ENCODE measurements at places on chromosomes 2 and 18. TPM values are rescaled to one million over a fixed set of nuclear protein-coding genes. Genes with fewer than 3 reads are reported as not detected.

DNA sequence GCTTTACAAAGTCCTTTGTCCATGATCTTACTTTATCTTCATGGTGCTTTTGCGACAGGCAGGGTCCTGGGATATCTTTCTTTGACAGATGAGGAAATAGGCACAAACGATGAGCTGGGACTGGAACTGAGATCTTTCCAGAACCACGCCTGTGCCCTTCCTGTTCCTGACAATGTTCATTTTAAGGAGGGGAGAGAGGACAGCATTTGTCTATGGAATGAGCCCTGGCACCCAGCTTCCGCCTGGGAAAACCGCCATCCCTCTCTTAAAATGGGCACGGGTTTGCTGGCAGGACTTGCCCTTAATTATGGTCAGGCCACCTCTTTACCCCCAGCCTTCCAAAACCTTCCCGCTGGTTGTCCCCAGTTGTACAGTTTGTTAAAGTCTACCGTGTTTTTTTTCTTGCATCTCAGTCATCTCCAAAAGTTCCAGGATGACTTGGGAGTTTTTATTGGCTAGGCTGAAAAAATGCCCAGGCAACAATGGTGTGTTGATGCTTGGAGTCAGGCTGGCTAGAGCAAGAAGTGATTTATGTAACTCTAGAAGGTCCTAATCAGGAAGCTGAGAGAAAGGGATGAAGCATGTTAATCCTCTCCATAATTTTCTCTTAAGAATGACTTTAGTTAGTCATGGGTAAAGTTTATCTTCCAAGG, 264.9 kb upstream of the EPAS1 start:
- no peak for DNase-seq

- DNase-seq = no peak
Measured at GRCh38 chr2:196182439-196183171, 11.2 kb upstream of the STK17B start.

DNA sequence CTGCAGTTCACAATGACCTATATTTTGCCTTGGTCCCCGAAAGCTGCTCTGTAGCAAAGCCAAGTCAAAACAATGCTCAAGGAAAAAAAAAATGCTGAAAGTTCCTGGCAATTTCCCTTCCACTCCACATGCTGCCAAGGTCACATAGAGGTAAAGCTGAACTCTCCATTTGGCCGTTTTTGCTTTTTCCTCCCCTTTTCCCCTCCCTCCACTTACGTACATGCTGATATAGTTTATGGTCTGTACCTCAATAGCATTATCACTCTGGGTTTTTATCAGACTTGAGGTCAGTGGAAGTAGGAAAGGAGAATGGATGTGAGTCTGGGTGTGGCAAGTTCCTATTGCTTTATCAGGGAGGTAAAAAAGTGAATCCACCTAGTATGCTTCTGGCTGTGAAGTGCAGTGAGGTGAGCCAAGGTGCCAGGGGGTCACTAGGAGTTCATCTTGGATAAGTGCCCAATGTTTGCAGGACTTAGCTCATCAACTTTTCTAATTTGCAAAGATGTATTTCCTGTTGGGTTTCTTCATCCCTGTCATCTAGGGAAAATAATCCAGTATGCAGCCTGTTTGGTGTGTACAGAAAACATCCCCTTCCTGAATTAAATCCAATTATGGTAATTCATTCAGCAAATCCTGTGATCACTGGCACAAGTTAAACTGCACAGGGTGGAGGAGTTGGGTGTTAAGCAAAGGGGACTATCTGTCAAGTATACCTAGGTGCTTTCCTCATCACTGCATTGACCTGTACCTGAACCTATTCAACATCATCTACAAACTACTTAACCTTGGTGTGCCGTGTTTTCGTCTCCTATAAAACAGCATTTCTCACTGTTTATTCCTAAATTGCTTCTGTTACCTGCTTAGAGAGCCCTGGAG, 124.3 kb upstream of the CYP26B1 start:
- no peak for DNase-seq

DNA sequence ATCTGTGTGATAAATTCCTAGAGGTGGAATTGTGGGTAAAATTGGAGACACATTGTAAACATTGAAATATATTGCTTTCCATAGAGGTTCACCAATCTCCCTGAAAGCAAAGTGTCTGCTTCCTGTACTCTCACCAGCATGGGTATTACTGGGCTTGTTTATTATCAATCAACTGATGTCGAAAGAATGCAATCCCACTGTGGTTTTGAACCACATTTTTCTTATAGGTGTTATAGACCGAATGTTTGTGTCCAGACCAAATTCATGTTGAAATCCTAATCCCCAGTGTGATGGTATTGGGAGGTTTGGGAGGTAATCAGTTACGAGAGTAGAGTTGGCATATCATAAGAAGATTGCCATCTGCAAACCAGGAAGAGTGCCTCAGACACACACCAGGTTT, 1212.4 kb downstream of the LRP1B start:
- DNase-seq = no peak

GRCh38 chr2:54570925-54571694, 115.0 kb downstream of the SPTBN1 start:
- peak; percentile 61 for DNase-seq

DNA sequence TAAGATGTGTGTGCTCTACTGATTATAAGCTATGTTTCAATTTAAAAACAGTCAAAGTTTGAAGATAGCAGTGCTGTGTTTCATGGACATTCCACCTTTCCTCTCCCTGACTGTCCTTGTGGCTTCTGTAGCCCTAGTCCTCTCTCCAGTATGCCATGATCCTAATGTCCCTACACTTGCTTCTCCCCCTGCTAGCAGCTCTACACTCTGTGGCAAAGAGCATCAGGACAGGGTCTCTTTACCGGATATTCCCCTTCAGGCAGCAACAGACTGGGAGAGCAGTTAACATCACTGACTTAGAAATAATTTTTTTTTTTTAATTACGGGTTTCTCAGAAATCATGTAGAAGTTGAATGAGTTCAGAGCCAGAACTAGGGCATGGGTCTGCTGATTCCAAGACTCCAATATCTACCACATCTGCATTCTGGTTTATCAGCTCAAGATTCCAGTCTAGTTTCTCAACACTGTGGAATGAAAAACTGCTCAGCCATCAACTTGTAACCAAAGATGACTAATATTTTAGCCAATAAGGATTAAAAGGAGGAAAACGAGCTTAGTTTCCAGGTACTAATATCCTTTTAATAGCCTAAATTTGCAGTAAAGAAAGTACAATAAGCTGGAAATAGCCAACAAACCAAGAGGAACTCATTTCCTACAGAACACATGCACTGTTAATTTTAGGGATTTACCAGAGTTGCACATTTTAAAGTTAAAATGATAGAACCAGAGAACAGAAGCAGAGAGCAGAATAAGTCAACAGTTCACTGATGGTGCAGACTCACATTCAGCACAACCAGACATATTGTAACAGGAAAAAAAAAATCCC, 45.2 kb downstream of the TMEM131 start:
- DNase-seq = no peak

DNA sequence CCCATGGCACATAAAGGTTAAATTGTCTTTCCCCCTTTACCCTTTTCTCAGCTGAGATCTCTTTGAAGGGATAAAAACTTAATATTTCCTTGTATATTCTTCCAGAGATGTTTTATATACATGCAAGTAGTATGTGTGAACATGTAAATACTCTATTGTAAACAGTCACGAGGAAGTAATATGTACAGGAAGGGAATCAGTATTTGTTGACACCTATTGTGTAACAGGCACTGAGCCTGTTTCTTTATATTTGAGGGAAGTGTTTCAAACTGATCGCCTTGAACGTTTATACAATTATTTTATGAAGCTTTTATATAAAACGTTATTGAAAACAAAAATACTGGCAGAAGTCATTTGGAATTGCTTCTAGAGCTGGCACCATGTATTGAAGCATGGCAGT, 13.2 kb downstream of the RALBP1 start:
- no peak for DNase-seq

- DNase-seq = no peak
Measured at GRCh38 chr2:63124218-63124617, 73.6 kb downstream of the OTX1 start.

DNA sequence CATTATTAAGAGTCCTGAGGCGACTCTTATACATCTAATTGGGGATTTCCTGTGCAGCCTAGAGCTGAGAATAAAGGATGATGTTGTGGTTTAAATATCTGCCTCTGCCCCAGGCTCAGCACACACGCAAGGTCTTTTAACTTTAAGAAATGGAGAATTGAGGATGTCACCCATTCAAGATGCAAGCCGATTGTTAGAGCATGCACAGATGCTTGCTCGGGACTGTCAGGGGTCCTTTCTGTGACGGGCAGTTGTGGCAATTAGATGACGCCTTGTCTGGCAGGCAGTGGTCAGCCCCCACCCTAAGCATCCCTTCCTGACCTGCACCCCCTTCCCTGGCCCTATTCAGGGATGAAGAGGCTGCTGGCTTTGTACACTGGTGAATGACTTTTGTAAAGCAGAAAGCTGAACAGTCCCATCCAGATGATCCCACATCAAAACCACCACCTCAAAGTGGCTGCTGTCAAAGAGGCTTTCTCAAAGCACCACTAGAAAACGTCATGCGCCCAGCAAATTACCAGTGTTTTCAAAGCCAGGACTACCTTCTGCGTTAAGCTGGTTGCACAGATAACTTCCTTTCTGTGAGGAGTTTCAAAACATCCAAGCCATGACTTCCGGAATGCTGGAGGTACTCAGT, 23.7 kb downstream of the FAM178B start:
- DNase-seq = peak; percentile 92

- no peak for DNase-seq
Measured at GRCh38 chr2:14533131-14533757, 99.3 kb upstream of the LRATD1 start.

GRCh38 chr2:108029496-108029895, 43.2 kb downstream of the SLC5A7 start:
- DNase-seq = no peak

DNA sequence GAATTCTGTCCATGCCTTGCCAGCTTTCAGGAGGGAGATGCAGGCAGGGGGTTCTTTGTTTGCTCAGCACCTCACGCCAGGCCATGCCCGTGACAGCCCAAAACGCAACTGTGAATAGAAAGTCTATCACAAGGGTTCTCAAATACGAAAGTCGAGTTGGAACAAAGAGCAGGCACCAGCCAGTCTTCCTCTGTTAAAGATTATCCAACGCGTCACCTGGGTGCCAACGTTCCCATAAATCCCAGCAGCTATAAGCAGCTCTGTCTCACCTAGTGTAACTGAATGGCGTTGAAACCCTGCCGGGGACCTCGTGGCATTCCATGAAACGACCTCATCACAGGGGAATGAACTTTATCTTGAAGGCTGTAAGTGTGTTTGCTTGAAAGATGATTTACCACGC, 84.8 kb upstream of the GATA6 start:
- no peak for DNase-seq

DNA sequence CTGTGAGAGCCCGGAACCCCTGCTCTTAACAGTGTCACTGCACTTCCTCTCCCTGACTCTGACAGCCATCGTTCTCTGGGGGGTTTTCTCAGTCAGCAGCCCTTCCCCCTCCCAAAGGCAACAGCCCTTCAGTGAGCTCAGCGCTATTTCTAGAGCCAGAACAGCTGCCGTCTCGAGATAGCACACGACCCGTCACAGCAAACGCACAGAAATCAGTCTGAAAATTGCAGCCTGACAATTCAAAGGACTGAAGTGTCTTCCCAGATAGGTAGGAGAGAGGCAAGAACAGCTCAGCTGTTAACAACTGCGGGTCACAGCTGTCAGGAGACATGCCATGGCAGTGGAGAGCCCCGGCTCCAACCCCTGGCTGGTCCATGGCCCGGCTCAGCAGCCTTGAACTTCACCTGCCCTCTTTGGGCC, 45.4 kb downstream of the ST8SIA5 start:
- DNase-seq = no peak

DNA sequence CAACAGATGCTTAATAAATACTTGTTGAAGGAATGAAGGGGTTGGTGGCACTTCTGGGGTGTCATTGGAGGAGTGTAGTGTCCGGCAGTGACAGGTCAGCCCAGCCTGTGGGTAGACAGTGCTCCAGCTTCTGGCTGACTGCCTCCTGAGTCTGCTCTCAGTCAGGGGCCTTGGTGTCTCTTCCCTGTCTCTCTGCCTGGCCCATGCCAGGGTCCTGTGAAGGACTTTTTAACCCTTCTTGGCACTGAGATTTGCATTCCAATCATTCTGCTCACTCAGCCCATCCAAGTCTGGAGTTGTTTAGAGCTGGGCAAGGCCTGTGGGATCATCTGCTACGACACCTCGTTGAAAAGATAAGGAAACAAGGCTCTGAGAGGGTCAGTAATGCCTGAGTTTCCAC, 1.4 kb upstream of the KCNK3 start:
- DNase-seq = no peak

DNA sequence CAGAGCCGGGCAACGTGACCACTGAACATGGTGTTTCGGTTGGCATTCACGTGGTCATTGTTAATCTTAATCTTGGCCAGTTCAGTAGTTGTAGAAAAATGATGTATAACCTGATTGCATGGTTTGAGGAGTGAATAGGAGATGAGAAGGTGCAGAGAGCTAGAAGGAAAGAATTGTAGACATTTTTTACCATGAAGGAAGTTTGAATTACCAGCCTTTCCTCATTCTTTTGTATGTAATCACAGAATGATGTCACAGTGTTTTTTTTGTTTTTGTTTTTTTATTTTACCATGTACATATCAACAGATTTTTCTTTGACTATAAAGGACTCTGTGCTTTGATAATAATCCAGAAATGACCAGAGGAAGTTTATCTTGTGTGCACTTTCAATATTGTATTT, 126.3 kb downstream of the LTBP1 start:
- no peak for DNase-seq

DNA sequence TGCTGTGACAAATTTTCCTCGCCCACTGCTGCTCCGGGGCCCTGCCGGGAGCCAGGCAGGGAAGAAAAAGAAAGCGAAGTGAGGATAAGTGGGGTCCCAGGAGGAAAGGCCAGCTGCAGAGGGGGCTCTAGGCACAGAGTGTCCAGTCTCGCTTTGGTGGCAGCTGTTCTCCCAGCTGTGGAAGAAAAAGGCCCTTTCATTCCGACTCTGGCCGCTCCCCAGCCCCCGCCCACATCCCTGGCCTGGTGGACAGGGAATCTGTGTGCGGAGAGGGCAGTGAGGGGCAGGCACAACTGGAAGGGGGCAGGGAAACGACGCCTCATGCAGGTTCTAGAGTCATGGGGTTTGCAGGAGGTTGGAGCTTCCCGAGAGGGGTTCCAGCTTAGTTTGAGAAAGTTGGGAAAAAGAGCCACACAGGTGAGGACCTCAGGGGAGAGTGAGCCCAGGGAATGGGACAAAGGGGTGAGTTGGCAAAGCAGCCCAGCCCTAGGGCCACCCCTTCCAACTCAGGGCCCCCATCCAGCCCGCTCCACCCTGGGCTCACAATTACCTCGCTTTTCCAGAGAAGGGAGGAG, 1.8 kb downstream of the RTKN start:
- DNase-seq = no peak

Gene MBD5
- 51.0 TPM for total RNA-seq

Gene HIBCH
- 5.8 TPM for total RNA-seq

Gene FOSL2
- 360 TPM for total RNA-seq

Gene SERPINB2
- total RNA-seq = not detected

Gene COL4A4
- total RNA-seq = not detected

Gene GRB14
- not detected for total RNA-seq

Gene IFIH1
- total RNA-seq = 32.5 TPM

Gene PLGLB2
- 0.92 TPM for total RNA-seq

Gene PPP1R1C
- not detected for total RNA-seq

Gene SGPP2
- total RNA-seq = 0.69 TPM
